ENCODE measurements at places on chromosomes 7 and 10.
A peak's percentile ranks its signal among the peaks of the same experiment; 100 is the strongest.

GRCh38 chr7:69599286-69599954 lies 1.1 kb downstream of the AUTS2 start:
- DNase-seq: no peak

- DNase-seq: no peak
Measured at GRCh38 chr10:98790817-98791216, 344.1 kb upstream of the HPS1 start.

DNA sequence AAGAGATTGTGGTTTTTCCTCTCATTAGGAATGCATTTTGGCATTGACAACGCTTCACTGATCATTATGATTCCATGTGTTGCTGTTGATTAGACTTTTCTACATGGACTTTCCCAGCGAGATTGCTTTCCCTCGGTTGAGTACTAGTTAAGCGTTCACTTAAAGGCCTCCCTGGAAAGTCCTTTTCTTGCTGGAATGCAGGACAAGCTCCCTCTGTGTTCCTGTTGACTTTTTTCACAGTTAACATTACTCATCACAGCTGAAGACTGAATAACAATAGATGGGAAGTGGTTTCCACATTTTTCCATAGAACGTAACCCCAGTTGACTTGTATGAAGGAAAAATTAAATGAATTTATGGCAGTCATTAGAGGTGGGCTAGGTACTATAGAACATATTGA lies 2.6 kb upstream of the CAV1 start:
- no peak for DNase-seq

DNA sequence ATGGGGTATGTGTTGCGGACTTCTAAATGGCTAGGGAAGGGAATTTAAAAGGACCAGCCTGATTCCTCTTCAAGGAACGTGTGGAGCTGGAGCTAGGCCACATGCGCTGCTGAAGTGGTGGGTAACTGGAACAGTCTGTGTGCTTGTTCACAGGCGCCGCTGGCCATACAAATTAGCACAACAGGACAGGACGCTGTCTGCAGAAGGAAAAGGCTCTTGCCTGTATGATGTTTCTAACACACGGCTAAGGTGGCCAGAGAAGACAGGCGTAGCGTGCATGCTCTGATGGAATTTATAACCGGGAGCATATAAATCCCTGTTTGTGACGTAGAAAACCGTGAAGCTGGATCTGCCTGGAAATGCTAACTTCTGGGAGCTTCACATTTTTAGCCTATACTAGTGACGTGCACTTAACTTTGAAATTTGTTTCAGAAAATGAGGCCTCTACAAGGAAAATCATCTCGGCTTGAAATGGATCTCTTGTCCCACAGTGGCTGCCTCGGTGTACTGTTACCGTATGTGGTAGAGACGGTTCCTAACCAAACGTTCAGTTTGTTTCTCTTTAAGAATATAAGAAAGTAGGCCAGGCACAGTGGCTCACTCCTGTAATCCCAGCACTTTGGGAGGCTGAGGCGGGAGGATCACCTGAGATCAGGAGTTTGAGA lies 569.4 kb downstream of the PTPRN2 start:
- no peak for DNase-seq

- DNase-seq: no peak
Measured at GRCh38 chr7:75572396-75572795, 80.3 kb downstream of the SPDYE5 start.

DNA sequence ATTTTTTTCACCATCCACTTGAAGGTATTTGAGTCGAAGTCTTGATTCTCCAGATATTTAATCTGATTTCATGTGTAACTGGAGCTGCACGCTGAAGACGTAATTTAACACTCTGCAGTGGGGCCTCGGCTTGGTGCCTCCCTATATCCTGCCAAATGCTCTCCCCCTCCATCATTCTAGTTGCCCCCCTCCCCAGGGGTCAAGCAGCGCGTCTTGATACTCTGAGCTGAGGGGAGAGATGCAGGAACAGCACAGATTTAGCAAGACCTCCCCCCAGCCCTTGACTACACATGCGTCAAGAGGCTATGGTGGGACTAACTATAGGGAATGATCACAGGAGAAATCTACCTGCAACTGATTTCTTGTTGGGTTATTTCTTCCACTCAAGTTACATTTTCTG lies 85.8 kb downstream of the PRPF18 start:
- DNase-seq: no peak

GRCh38 chr10:110074758-110075671 lies 67.2 kb downstream of the ADD3 start:
- DNase-seq: no peak

DNA sequence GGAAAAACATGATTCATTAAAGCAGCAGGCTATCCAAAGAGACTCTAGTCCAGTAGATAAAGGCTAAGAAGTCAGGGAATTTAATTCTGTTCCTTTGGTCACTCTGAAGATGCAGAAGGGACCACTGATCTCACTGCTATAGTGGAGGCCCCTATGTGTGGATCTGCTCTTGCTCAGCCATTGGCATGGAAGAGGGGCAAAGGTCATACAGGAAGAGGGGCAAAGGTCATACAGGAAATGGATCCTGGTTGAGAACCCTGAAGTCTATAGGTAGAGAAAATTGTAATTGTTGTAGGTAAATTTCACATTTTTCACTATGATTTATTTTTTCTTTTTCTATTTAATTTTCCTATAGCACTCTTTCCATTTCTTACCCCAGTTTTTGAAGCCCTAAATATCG lies 21.6 kb downstream of the OR2AE1 start:
- no peak for DNase-seq

- DNase-seq: no peak
Measured at GRCh38 chr10:105138358-105138757, 497.3 kb downstream of the SORCS3 start.

- no peak for DNase-seq
Measured at GRCh38 chr10:69168493-69168892, 11.5 kb upstream of the SUPV3L1 start.

DNA sequence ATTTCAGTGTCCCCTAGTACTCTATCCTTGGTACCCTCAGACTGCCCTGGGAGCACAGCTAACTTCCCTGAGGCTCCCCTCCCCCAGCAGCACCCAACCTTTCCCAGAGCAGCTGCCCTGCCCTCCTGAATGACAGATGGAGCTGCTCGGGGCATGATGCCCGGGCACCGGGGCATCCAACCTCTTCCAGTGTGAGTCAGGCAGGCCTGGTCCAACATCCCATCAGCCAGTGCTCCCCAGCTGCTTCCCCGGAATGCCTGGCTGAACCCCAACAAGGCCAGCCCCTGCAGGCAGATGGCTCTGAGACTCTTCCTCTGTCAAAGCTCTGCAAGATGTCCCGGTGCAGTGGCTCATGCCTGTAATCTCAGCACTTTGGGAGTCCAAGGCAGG lies 11.9 kb upstream of the TSPAN15 start:
- DNase-seq: no peak

GRCh38 chr10:101047961-101048892 lies 13.6 kb upstream of the KAZALD1 start:
- DNase-seq: no peak

- DNase-seq: no peak
Measured at GRCh38 chr7:81761821-81762220, 8.0 kb downstream of the HGF start.

GRCh38 chr7:99094401-99094800 lies 49.5 kb downstream of the SMURF1 start:
- DNase-seq: no peak

DNA sequence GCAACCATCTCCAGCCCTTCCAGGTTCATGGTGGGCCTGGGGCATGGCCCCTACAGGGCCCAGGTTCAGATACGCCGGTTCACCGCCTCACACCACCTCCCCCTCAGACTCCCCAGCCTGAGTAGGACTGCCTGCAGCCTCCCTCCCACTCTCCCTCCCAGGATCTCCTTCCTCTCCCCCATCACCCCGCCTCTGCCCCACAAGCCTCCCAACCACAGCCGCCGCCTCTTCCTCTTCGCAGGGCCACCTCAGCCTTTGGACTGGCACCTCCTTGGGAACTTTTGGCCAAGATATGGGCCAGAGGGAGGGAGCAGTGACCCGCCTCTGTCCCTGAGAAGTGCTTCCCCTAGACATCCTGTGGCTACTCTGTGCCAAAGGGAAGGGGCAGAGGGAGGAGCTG lies 9.3 kb downstream of the KCNIP2 start:
- DNase-seq: peak; percentile 52

- DNase-seq: peak; percentile 25
Measured at GRCh38 chr10:27745732-27746396, at the start of gene MKX. Gene MKX (minus strand): TSS chr10:27745819. CDS start chr10:27743415, 2,404 bp downstream.

DNA sequence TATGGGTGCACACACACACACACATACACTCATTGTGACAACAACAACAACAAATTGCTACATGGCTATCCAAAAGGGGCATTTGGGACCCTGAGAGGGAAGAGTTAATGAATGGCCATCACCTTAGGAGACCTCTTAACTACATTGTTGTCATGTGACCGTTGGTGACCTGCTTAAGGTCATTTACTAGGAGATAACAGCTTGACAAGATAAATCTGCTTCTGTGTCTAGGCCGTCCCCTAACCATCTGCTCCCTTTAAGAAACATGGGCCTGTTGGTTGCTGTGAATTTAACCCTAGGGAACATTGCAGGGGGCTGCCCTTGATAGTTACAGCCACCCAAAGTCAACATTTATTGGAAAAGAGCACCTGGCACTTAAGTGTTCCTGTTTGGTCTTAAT lies 29.7 kb downstream of the C1QL3 start:
- DNase-seq: no peak

GRCh38 chr7:93092757-93093370 lies 24.9 kb downstream of the SAMD9 start:
- no peak for DNase-seq

- no peak for DNase-seq
Measured at GRCh38 chr10:84696610-84697009, 368.2 kb downstream of the CCSER2 start.

DNA sequence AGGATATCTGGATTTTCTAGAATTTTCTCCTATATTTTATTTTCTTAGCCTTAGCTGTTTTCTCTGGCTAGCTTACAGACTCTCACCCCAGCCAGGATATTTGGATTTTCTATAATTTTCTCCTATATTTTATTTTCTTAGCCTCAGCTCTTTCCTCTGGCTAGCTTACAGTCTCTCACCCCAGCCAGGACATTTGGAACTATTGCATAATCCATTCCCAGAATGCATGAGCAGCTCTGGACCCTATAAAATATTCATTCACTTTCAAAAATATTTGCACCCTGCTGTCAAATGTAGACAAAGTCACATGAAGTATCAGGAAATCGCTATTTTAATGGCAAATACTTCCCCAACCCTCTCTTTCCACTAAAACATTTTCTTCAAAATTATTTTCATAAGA lies 298.9 kb downstream of the DNAJB6 start:
- no peak for DNase-seq

DNA sequence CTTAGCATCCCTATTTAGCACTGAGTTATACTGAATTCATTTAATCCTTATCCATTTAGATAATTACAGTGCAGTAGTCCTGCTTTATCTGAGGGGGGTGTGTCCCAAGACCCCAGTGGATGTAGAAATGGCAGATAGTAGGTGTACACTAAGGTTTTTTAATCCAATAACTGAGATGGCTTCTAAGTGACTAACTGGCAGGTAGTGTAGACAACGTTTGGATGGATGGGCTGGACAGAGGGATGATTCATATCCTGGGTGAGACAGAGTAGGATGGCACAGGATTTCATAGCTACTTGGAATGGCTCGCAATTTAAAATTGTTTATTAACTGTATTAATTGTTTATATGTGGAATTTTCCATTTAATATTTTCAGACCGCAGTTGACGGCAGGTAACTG lies 295.6 kb downstream of the CCDC3 start:
- DNase-seq: no peak

- no peak for DNase-seq
Measured at GRCh38 chr7:106329971-106330733, 45.4 kb upstream of the NAMPT start.

DNA sequence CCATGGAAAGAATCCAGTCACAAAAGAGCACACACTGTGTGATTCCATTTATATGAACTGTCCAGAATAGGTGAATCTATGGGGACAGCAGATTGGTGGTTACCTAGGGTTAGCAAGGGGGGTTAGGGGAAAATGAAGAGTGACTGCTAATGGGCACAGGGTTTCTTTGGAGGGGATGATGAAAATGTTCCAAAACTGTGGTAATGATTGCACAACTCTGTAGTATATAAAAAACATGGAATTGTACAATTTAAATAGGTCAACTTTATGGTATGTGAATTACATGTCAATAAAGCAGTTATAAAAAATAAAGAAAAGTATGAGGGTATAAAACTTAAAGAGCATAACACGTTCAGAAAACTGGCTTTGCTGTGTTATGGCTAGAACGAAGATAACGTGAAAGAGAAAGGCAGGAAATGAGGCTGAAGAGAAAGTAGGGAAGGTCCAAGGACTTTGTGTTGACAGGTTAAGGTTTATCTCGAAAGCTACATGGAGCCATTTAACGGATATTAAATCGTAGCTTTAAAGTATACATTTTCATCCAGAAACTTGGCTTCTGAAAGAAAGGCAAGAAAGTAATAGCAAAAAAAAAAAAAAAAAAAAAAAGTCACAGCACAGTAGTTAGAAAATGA lies 26.4 kb upstream of the MSS51 start:
- no peak for DNase-seq

DNA sequence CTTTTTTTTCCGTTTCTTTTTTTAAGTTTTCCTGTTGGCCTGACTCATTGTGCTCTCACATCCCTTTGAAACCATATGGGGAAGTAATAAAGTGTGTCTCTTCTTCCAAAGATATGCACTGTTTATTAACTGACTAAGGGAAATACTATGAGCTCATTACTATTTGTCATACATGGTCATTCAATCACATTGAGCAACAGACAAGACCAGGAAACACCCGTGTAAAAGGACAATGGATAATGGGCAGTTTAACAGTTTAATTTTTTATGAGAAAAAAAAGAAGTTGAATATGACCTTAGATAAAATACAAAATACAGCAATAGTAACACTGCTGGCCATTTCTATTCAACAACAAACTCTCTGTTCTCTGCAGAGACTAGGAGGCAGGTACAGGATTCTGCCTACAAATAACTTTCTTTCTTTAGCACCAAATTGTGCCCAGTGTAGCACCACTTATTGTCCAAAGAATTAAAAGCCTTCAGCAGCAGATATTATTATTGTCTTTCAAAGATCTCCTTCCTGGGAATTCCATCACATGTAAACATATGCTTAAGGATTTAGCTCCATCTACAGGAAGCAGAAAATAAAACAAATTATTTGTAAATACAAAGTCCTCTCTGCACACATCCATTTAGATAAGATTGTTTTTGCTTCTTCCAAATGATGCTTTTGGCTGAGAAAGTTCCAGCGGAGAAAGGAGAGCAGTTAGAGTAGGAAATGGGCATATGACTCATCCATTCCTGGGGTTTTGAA lies 55.0 kb upstream of the AKR1E2 start:
- DNase-seq: no peak

DNA sequence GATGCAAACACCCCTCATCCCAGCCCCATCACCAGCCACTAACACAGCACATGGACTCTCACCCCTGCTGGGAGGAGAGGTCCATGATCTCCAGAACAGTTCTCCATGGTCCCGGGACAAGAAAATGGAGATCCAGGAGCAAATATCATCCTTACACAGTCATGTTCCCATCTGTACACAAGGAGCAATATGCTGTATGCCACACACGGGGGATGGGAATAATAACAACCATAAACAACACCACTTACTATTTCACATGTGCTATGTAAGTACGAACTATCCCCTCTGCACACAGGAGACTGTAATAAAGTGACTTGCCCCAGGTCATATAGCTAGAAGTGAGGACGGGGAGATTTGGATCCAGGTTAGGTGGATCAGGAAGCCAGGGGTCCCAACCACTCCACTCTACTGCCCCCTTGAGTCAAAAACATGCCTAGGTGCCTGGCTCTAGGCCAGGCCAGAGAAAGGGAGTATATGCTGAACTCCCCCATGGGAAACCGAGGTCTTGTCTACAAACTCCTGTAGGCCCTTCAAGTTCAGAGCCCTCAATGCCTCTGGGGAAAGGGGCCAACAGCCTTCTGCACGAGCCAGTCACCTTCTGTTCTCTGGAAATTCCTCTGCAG lies 34.1 kb downstream of the LRRC20 start:
- peak; percentile 24 for DNase-seq
